ENCODE measurements at places on chromosomes 2 and 18.

GRCh38 chr2:33588232-33588631 lies 10.9 kb downstream of the FAM98A start:
- no peak for DNase-seq

GRCh38 chr2:144937910-144938709 lies 418.2 kb upstream of the ZEB2 start:
- DNase-seq, result no peak

- no peak for DNase-seq
These were observed 30.1 kb downstream of the IL37 start for GRCh38 chr2:112940859-112941625.

DNA sequence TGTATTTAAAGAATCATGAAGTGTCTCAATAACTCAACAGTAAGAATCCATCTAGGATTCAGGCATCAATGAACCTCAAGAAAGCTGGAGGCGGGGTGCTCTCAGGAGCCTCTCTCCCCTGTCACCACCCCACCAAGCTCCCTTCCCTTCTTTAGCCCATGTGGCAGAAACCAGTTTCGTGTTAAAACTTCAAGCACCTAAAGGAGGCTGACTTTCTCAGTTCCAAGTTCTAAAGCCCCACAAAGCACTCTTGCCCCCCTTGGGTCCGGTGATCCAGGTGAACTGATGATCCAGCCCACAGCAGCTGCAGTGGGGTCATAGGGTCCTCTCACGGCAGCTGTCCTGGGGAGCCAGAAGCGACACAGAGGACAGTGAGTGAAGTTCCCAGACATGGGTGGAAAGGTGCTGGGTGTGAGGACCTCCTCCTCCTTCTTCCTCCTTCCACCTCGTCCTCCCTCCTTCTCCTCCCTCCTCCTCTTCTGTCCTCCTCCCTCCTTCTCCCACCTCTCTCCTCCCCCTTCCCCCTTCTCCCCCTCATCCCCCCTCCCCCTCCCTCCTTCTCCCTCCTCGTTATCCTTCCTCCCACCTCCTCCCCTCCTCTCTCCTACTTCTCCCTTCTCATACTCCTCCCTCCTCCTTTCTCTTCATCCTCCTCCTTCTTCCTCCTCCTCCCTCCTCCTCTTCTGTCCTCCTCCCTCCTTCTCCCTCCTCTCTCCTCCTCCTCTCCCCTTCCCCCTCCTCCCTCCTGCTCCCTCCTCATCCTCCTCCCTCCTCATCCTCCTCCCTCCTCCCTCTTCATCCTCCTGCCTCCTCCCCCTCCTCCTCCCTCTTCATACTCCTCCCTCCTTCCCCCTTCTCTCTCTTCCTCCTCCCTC lies 192.4 kb upstream of the AGAP1 start:
- no peak for DNase-seq

- no peak for DNase-seq
These were observed 43.8 kb downstream of the SOCS6 start for GRCh38 chr18:70332694-70333093.

- DNase-seq, result no peak
These were observed 81.7 kb downstream of the SPRED2 start for GRCh38 chr2:65350651-65351056.

GRCh38 chr2:119085613-119086012 lies 72.9 kb downstream of the C1QL2 start:
- DNase-seq, result no peak

DNA sequence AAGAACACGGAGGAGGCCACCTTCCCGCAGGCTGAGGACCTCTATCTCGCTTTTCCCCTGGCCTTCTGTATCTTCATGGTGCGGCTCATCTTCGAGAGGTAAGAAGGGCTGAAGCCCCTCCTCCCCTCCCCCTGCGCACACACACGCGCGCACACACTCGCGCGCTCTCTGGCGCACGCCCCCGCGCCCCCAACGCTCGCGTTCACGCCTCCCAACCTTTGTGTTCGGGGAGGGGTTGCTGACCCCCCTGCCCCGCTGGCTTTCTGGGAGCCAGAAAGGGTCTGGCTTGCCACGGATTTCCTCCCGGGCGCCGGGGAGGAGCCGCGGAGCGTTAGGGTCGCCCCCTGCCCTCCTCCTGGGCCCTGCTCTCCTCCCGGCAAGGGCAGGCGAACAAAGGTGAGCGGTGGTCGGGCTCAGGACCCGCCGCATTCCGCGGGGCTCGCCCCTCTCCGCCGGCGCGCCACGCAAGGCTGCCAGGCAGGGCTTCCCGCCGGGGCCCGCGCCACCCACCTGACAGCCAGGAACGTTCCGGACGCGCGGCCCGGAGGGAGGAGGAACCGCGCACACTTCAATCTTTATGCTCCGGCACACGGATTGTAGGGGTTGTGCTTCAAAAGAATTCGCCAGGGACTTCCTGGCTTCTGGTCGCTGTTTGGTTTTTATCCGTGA lies 583 bp downstream of the CERS6 start:
- peak; percentile 65 for DNase-seq

DNA sequence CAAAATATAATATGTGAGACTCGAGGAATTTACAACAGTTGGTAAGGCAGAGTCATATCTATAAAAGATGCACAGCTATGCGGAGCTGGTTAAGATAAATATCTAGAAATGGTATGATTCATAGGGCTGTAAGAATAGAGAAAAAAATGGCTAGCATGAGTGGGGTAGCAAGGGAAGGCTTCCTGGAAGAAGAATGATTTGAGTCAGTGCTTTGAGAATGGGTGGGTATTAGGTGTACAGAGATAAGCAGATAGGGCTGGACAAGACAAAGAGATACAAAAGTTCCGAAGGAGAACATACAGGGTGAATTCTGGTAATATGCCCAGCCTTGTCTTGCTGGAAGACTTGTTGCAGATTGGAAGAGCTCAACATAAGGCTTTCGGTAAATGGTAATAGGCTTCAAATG lies 291.5 kb upstream of the CCDC68 start:
- no peak for DNase-seq

DNA sequence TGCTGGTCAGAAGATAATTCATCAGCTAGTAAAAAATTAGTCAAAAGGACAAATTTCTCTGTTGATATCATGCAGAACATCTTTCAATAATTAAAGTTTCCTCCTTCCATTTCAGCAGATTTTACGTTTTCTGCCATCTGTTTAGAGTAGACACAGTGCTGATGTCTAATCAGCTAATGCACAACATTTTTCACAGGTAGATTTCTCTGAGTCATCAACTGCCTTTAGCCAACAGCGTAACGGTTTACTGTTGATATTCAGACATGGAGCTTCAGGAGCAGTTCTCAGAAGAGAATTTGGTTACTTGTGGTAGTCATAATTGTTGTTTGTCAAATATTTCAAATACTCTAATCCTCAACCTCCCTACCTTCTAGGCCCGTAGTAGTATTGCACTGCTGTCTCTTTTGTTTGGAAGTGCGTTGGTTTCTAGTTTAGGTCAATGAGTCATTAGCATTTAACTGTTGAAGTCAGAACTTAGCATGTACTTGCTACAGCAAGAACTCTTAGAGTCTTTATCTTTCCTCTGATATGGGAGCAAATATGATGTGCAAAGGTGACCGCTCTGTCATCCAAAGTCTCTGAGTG lies 86.8 kb upstream of the TFPI start:
- DNase-seq, result no peak

DNA sequence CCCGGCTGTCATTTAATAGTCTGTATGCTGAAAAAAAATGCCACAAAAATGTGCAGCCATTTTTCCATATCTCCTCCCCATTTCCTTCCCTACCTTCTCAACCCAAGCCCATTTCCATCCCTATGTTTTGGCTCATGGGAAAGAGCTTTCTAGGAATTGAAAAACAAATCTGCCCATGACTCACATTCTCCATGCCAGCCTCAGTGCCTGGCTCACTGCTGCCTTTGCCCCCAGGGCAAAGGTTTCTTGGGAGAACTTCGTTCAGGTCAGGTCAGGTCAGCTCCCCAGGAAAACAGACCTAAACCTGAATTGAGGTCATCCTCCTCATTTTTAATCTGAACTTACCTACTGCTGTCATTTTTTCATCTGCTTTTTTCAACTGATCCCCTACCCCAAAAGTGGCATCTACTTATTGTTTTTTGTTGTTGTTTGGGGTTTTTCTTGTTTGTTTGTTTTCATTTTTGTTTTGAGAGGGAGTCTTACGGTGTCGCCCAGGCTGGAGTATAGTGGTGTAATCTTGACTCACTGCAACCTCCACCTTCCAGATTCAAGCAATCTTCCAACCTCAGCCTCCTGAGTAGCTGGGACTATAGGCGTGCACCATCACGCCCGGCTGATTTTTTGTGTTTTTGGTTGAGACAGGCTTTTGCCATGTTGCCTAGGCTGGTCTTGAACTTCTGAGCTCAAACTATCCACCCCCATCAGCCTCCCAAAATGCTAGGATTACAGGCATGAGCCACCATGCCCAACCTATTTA lies 66.7 kb downstream of the FECH start:
- DNase-seq, result no peak

- DNase-seq, result no peak
These were observed 2.9 kb upstream of the SRSF7 start for GRCh38 chr2:38754049-38754448.

- no peak for DNase-seq
These were observed 452.6 kb upstream of the ST6GAL2 start for GRCh38 chr2:107338571-107338970.

GRCh38 chr2:68829749-68830148 lies 41.4 kb downstream of the BMP10 start:
- no peak for DNase-seq

DNA sequence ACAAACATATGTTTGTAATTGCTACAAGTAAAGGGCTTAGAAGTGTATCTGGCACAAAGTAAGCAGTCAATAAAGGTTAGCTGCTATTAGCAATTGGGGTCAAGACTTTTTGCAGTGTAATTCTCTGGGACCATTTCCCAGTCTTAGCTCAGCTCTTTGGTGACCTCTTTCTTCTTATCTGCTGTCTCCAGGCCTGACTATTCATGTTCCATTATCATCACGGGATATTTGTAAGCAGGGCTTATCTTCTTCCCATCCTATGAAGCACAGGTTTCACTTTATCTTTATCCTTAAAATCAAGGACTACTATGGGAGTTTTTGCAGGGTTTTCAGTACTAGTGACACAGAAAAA lies 131.7 kb downstream of the DOCK10 start:
- DNase-seq, result no peak

DNA sequence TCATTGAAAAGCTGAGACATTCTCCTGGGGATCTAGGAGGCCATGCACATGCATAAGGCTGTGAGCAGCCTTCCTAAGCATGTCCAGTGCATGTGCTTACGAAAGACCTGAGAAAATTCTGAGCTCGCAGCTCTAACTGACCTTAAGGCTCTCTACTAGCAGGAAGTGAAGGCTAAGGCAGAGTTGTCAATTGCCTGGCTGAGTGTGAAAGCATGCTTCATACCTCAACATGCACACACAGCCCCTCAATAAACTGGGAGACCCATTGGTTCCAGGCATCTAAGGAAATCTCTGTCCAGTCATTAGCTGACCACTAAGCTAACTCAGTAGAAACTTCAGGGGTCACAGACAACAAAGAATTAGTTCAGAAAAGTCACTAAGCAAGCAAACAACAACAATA lies 42.0 kb downstream of the ALPK2 start:
- DNase-seq, result no peak

- DNase-seq, result peak; percentile 12
These were observed 37.8 kb upstream of the EFEMP1 start for GRCh38 chr2:55961318-55961911.

GRCh38 chr2:76075126-76075525 lies 364.4 kb upstream of the GCFC2 start:
- peak; percentile 35 for DNase-seq

DNA sequence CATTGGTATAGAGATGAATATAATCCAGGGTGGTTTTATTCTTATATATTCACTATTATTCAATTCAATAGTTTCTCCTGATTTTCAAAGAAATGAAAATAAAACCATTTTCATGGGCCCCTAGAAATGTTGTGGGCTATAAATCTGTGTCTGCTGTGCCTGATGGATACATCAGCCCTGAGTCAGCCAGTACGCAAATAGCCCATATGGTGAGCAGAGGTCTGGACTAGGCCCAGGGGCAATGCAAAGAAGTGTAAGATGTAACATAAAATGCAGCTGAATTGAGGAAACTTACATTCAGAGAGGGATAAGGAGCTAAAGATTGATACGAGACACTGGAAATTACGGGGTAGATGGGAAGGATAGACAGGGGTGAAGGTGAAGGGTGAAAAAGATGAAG lies 122.5 kb downstream of the MAIP1 start:
- DNase-seq, result no peak

DNA sequence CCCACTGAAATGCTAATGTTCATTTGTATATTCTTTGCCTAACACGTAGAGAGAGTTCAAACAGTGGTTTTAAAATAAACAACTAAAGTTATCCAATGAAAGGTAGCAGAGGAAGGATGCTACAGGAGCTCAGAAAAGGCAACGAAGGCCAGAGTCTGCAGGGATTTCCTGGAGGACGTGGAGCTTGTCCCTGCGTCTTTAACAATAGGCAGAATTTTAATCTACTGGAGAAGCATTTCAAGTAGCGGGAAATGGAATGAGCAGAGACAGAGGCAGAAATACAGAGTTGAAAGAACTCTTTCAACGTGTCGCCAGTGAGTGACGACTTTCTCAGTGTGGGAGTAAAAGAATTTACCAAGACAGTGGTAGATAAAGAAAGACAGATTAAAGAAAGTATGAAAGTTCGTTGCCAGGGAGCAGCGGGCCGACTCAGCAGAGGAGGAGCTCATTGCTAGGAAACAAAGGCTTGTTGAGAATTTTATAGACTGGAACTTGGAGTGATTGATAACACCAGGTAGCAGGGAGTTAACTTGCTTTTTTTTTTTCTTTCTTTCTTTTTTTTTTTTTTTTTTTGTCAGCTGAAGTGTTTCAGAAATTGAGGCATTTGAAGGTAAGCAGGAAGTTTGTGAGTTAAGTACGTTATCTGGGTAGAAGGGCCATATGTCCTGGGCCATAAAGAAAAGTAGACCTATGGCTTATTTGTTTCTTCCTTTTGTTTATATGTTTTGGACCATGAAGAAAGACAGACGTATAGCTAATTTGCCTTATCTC lies 625 bp upstream of the NBAS start:
- DNase-seq, result peak; percentile 50

- DNase-seq, result no peak
These were observed 70.2 kb downstream of the PRKRA start for GRCh38 chr2:178380763-178381162.

DNA sequence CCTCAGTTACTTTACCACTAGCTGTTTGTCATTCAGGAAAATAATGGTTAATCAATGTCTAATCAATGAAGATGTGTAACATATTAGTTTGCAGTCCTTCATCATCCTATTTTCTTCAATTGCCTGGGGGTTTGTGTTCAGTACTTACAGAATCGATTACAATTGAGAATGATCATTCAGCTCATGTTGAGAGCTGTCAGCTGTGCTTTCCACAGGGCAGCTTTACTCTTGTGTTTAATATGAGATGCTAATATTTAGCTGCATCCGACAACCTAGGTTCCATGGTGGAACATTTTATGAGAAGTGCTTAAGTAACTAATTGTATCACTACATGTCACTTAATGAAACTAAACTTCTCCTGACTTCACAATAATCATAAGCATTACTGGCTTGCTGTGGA lies 191.9 kb downstream of the GRB14 start:
- no peak for DNase-seq

DNA sequence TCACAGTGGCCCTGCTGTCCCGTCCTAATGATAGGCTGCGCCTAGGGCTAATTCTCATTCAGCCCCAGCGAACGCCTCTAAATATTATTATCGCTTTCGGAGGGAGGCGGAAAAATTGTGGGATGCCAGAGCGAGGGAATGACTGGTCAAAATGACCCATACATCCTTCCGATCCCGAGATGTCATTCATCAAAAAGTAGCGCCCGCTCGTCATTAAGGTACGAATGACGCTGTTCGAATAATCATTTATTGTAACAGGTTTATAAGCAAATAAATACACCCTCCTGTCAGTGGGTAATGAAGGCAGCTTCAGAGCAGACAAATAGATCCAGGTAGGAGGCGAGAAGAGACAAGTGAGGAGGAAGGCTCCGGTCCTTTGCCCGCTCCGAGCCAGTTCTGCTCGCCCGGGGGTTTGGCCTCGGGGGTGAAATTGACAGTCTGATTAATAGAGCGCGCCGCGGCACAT lies at the start of gene EVX2:
EVX2 (minus strand) TSS at position 167 of the 466 bp plus-strand sequence. CDS start 186 bp downstream, outside the sequence.
- DNase-seq, result no peak
